ENCODE measurements at places on chromosomes 1 and 21. TPM values are rescaled to one million over a fixed set of nuclear protein-coding genes. Genes with fewer than 3 reads are reported as not detected.

- no peaks in the 10 kb centered on the region for H3K36me3 ChIP-seq
- no peak overlapping the region for H3K4me3 ChIP-seq
- peaks cover 12% of the 10 kb centered on the region for H3K4me1 ChIP-seq
Measured at GRCh38 chr1:43267291-43267805, 2.4 kb upstream of the TMEM125 start.

GRCh38 chr1:152806576-152806975 lies at the start of gene LCE1C:
Gene LCE1C, minus strand, starts transcription at chr1:152806651. Its CDS starts 1,173 bp downstream, at chr1:152805478.
- no peak within 1 kb of the TSS for H3K27ac ChIP-seq
- no peaks in the 10 kb centered on the region for H3K27me3 ChIP-seq
- no peaks in the 10 kb centered on the region for H3K4me1 ChIP-seq
- H3K4me3 ChIP-seq, result no peak within 1 kb of the TSS
- DNase-seq, result no peak
- H3K36me3 ChIP-seq, result no peaks in the 10 kb centered on the region

GRCh38 chr1:27599605-27600497 lies 4.1 kb downstream of the AHDC1 start:
- peak overlapping the region; percentile 83 for H3K27ac ChIP-seq
- peak; percentile 31 for DNase-seq
- H3K4me1 ChIP-seq, result peaks cover 77% of the 10 kb centered on the region

DNA sequence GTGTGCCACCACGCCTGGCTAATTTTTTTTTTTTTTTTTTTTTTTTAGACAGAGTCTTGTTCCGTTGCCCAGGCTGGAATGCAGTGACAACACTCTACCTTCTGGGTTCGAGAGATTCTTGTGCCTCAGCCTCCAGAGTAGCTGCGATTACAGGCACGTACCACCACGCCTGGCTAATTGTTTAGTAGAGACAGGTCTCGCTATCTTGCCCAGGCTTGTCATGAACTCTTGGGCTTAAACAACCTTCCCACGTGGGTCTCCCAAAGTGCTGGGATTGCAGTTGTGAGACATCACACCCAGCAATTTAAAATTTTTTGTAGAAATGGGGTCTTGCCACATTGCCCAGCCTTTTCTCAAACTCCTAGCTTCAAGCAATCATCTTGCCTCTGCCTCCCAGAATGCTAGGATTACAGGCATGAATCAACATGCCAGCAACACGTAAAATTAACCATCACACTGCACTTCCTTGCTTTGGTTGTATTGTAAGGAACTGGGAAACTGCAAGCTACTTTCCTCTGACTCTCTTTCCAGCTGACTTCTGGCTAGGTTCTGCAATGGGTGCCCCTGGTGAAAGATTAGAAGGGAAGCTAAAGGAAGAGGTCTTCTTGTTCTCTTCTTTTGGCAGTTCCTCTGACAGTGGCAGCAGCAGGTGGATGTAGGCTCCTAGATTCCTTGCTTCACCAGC lies 13.9 kb upstream of the IL6R start:
- H3K27me3 ChIP-seq, result no peaks in the 10 kb centered on the region
- no peaks in the 10 kb centered on the region for H3K36me3 ChIP-seq
- no peak overlapping the region for H3K4me3 ChIP-seq
- peaks cover 2% of the 10 kb centered on the region for H3K4me1 ChIP-seq
- DNase-seq, result no peak
- H3K27ac ChIP-seq, result no peak overlapping the region

GRCh38 chr1:235313262-235313661 lies 14.7 kb downstream of the ARID4B start:
- no peaks in the 10 kb centered on the region for H3K27me3 ChIP-seq
- DNase-seq, result no peak
- H3K36me3 ChIP-seq, result no peaks in the 10 kb centered on the region
- peaks cover 13% of the 10 kb centered on the region for H3K4me1 ChIP-seq

DNA sequence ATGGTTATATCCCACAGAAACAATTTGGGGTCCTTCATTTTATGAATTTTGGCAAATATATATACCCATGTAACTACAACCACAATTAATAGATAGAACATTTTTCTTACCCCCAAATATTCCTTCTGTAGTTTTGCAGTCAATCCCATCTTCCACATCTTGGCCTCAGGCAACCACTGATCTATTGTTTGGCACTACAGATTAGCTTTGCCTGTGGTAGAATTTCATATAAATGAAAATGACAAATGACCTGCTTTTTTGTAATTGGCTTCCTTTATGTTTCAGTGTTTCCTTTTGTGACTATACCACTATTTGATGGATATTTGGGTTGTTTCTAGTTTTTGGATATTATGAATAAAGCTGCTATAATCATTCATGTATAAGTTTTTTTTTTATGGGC lies 91.5 kb downstream of the MAST2 start:
- H3K4me1 ChIP-seq, result peaks cover 4% of the 10 kb centered on the region
- H3K27ac ChIP-seq, result no peak overlapping the region
- H3K4me3 ChIP-seq, result no peak overlapping the region
- no peaks in the 10 kb centered on the region for H3K36me3 ChIP-seq
- no peak for DNase-seq

- no peak for DNase-seq
- H3K4me3 ChIP-seq, result no peak overlapping the region
- H3K27me3 ChIP-seq, result no peaks in the 10 kb centered on the region
- H3K36me3 ChIP-seq, result no peaks in the 10 kb centered on the region
- peaks cover 24% of the 10 kb centered on the region for H3K4me1 ChIP-seq
- H3K27ac ChIP-seq, result no peak overlapping the region
Measured at GRCh38 chr1:116284819-116285390, 88.1 kb upstream of the ATP1A1 start.

GRCh38 chr1:227417756-227418480 lies 99.6 kb upstream of the CDC42BPA start:
- no peak for DNase-seq
- H3K4me1 ChIP-seq, result no peaks in the 10 kb centered on the region
- H3K27me3 ChIP-seq, result no peaks in the 10 kb centered on the region
- H3K36me3 ChIP-seq, result no peaks in the 10 kb centered on the region
- H3K4me3 ChIP-seq, result no peak overlapping the region

DNA sequence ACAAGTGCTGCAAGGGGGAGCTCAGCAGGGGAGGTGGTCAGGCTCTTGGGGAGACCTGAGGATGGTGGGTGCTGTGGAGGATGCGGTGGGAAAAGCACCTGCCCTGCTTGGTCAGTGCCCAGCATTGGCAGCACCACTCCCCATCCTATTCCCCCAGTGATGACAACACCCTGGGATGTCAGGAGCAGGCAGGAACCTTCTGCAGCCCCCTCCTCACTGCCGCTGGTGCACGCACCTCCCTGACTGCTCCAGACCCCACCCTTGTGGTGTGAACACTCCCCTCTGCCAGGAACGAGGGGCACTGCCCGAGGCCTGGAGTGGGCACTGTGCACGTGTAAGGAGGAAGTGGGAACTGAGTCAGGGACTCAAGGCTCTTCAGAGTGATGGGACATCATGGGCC lies 12.5 kb downstream of the TMPRSS3 start:
- no peak overlapping the region for H3K4me3 ChIP-seq
- H3K36me3 ChIP-seq, result no peaks in the 10 kb centered on the region
- H3K27ac ChIP-seq, result no peak overlapping the region
- H3K4me1 ChIP-seq, result peaks cover 16% of the 10 kb centered on the region
- no peak for DNase-seq
- no peaks in the 10 kb centered on the region for H3K27me3 ChIP-seq

DNA sequence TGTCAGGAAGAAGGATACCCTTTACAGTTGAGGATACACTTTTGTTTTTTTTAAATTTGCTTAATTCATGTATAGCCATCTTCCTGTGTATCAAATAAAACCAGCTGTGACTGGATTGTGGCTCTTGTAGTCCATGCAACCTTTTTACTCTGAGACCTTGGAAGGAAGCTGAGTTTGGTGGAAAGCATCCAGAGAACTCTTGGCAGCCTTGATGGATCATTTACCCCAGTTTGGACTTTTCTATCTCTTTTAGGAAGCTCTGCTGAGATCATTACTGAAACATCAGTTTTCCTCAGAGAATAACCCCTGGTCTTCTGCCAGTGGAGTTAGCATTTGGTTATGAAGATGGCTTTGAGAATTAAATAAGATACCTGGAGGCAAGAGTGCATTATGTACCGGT lies 21.2 kb upstream of the APOBEC4 start:
- no peak for DNase-seq
- H3K27me3 ChIP-seq, result no peaks in the 10 kb centered on the region

DNA sequence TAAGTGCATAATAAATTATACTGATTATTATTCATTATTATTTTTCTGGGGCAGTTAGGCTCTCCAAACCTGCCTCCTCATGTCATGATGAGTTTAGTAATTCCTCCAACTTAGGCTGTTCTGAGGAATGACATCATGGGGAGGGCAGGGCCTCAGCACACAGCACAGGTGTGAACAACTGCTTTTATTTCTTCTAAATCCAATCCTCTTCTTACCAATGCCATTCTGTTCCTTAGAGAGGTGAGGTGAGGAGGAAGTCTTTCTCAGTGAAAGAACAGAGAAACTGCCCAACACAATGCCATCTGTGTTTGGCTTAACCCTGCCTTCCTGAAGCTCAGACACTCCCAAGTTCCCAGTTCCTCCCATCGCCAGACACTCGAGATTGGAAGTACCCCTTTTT lies 45.4 kb upstream of the WASF2 start:
- no peaks in the 10 kb centered on the region for H3K27me3 ChIP-seq
- no peaks in the 10 kb centered on the region for H3K36me3 ChIP-seq
- H3K4me3 ChIP-seq, result no peak overlapping the region
- peak overlapping the region; percentile 77 for H3K27ac ChIP-seq

DNA sequence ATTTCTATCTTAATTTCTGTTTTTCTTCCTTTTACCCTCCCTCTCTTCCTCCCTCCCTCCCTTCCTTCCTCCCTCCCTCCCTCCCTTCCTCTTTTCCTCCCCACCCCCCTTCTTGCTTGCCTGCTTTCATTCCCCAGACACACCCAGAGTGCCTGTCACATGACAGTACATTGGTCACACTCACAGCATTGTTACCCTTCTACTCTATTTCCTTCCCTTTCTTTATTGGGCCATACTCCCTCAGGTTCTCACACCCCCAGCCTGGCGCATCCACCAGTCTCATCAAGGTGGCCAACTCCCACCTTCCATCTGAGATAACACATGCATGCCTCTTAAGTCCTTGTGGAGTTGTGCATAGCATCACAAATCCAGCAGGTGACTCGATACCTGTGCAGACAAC lies 10.9 kb downstream of the TMPRSS3 start:
- H3K4me1 ChIP-seq, result peaks cover 16% of the 10 kb centered on the region
- H3K4me3 ChIP-seq, result no peak overlapping the region
- H3K27ac ChIP-seq, result peak overlapping the region; percentile 79
- peak; percentile 44 for DNase-seq
- no peaks in the 10 kb centered on the region for H3K27me3 ChIP-seq

DNA sequence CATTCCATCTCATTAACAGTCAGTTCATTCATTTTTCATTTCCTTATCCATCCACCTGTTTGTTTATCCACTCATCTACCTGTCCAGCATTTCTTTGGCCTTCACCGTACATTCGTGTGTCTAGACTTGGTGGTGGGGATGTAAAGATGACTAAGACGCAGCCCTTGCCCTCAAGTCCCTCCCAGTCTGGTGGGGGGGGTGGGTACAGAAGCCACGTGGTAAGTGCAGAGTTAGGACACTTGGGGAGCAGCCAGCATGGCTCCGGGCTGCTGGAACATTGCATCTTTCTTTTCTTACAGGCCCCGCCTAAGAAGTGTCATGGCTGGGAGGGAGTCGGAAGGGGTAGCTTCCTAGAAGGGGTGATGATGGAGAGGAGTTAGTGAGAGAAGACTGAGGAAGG lies 17.2 kb downstream of the KIF26B start:
- H3K4me3 ChIP-seq, result no peak overlapping the region
- no peaks in the 10 kb centered on the region for H3K27me3 ChIP-seq
- no peaks in the 10 kb centered on the region for H3K36me3 ChIP-seq
- DNase-seq, result no peak

DNA sequence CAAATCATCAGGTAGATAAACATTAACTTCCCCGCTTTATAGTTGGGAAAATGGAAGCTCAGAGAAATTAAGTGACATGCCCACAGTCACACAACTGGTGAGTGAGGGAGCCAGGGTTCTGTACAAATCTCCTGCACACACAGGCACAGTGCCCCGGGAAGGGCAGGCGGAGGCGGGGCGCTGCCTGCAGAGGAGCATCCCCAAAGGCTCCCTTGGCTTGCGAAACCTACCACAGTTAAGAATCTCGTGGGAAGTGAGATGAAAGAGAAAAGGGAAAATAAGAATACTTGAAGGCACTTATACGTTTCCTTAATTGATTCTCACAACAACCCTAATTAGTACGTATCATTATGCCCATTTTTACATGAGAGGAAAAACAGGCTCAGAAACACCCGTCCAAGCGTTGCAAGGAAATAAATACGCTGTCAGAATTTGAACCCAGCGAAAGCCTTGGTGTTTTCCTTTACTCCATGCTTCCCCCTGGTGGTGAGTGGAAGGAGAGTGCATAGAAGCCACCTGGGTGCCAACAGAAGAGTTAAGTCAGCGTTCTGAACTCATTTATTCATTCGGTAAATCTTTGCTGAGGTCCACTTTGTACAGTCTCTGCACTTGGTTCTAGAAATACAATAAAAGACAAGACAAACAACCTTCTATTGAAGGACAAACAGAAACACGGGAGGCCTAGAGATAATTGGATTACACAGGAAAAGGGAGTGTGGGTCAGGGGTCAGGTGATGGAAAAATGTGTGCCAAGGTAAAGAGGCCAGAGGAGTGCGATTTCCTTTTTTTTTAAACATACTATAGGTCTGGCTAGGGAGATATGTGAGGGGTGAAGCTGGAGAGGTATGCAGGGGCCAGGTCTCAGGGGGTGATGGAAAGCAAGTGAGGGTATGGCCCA lies 28.4 kb downstream of the ACP6 start:
- peak; percentile 71 for DNase-seq
- no peaks in the 10 kb centered on the region for H3K36me3 ChIP-seq
- no peak overlapping the region for H3K27ac ChIP-seq
- H3K27me3 ChIP-seq, result no peaks in the 10 kb centered on the region

GRCh38 chr1:100530880-100531487 lies 7.0 kb upstream of the GPR88 start:
- no peaks in the 10 kb centered on the region for H3K4me1 ChIP-seq
- no peak overlapping the region for H3K4me3 ChIP-seq
- H3K27ac ChIP-seq, result no peak overlapping the region
- no peak for DNase-seq

- peaks cover 7% of the 10 kb centered on the region for H3K4me1 ChIP-seq
- H3K4me3 ChIP-seq, result no peak overlapping the region
- H3K27me3 ChIP-seq, result no peaks in the 10 kb centered on the region
- no peak for DNase-seq
- H3K27ac ChIP-seq, result peak overlapping the region; percentile 80
Measured at GRCh38 chr1:226679262-226679661, 59.8 kb downstream of the ITPKB start.

The SPATA21 gene
- 0.30 TPM for total RNA-seq

The NUF2 gene
- total RNA-seq, result 7.0 TPM

The LAX1 gene
- total RNA-seq, result not detected

The C1orf56 gene
- total RNA-seq, result 2.9 TPM

The GUCA2B gene
- not detected for total RNA-seq

The SYNC gene
- total RNA-seq, result 7.6 TPM

The ZBTB7B gene
- 27.3 TPM for total RNA-seq

The SLC44A5 gene
- 4.8 TPM for total RNA-seq

The CLIC6 gene
- total RNA-seq, result 16.7 TPM

The GPR37L1 gene
- not detected for total RNA-seq

The AUNIP gene
- total RNA-seq, result 2.4 TPM

The NOTCH2NLA gene
- 27.0 TPM for total RNA-seq

The PKP1 gene
- total RNA-seq, result 0.20 TPM

All from hepatocyte (in vitro differentiated cells).